Left cardiac atrium (tissue), 4 donors: ENCODE measurements at places on chromosomes 3 and 15.

DNA sequence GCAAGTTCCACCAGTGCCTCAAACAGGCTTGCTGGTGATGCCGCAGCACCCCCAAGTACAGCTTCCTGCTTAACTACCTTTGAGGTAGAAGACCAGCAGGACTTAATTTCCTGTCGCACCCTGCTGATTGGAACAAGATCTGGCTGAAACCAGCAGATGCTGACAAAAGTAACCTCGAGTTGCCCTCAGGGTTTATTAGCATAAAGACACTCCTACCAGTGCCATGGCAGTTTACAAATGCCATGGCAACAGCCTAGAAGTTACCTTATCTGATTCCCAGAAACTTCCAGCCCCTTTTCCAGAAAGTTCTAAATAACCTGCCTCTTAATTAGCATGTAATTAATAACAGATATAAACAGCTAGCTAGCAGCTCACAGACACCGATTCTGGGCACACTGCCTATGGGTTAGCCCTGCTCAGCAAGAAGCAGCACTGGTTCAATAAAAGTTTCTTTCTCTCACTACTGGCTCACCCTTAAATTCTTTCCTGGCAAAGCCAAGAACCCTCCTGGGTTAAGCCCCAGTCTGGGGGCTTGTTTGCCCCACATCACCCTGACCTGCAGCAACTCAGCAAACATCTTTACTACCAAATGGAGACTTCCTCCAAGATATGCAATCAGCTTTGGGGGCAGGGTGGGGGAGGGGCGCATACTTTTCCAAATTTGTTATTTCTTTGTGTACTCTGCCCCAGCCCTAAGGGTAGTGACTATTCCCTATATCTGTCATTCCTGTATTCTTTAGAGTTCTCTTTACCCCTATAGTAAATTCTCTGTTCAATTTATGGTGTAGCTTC is 54.2 kb downstream of the MAP4 start:
- no peak for DNase-seq

- DNase-seq, result no peak
Measured at GRCh38 chr3:56796996-56797395, 4.8 kb downstream of the ARHGEF3 start.

DNA sequence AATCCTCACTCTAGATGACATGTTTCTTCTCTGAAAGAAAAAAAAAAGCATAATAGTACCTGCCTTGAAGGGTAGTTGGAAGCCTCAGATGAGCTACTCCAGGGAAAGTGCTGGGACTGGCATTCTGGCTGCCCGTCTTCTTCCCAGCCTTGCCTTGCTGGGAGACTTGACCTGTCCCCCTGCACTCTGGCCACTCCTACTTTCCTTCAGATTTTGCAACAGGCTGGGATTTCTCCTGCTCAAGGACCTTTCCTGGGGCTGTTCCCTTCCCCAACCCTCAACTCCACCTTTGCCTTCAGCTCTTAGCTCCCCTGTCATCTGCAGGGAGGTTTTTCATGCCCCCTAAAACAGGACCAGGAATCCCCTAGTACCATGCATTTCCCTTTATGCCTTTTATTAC is 609.9 kb upstream of the CFAP20DC start:
- DNase-seq, result no peak

GRCh38 chr15:36579792-36580431 is 486 bp downstream of the CDIN1 start:
- no peak for DNase-seq

GRCh38 chr3:170589113-170589512 is 3.2 kb upstream of the SLC7A14 start:
- no peak for DNase-seq

DNA sequence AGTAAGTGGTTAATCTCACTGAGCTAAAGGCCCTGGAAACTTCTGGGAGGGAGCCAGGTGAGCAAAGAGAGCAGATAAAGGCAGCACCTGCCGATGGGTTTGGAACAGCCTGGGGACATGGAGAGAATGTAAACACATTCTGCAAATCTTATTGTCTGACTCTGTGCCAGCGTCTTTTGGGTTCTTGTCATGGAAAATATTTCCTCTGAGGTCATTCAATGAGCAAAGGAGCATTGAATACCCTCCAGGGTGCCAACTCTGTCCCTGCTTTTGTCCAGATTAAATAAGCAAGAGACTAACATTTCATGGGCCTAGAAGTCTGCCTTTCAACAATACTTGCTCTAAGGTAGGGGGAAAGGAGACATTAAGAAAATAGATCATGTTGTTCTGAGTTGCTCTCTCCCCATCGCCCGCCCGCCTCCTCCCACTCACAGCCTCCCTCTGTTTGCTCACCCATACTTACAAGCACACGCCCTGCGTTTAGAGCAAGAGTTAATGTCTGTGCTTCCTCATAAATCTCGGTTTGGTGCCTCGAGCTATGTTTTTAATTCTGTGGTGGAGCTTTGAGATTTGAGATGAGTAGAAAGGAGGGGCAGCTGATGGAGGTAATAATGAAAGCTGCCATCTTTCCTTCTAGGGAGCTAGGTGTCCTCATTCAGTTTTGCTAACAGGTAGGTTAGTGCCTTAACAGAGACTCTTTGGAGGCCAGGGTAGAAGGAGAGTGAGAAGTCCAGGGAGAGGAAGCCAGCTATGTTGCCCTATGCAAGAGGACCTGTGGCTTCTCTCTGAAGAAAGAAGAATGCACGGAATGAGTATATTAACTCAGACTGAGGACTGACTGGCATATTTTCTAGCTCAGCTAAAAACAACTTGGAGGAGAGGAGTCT is 132.9 kb downstream of the TPRG1 start:
- DNase-seq, result no peak

- DNase-seq, result peak; percentile 74
Measured at GRCh38 chr15:31870328-31871165, 159.8 kb upstream of the CHRNA7 start.

- DNase-seq, result no peak
Measured at GRCh38 chr3:197949191-197949777, 706 bp upstream of the RPL35A start.

DNA sequence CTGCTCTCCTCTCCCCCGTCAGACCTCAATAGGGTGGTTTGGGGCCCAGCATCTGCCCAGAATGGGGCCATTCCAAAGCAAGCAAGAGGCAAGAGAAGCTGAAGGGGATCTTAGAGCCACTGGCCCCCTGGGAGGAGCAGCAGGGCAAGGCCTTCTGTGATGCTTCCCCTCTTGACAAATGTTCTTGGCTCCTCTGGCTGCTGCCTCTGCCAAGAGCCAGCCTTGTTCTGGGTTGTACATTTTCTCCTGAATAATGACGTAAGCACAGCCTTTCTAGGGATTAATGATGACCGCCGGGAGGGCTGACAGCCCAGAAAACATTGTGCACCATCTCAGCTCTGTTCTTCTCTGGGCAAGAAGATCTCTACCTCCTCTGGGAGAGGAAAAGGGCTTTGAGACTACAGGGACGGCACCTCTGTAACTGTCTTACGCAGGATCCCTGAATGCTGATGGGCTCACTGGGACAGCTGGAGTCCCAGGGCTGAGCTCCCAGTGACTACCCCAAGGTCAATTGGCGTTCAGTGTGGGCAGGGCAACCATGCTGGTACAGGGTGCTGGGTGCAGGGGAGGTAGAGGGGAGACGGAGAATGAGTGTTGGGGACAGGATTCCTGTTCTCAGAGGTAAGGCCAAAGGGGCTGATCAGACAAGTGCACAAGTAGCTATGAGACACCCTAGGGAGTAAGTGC is 253.3 kb downstream of the FAM43A start:
- DNase-seq, result no peak
